Neural crest cell (in vitro differentiated cells): ENCODE measurements at places on chromosomes 2 and 18.

DNA sequence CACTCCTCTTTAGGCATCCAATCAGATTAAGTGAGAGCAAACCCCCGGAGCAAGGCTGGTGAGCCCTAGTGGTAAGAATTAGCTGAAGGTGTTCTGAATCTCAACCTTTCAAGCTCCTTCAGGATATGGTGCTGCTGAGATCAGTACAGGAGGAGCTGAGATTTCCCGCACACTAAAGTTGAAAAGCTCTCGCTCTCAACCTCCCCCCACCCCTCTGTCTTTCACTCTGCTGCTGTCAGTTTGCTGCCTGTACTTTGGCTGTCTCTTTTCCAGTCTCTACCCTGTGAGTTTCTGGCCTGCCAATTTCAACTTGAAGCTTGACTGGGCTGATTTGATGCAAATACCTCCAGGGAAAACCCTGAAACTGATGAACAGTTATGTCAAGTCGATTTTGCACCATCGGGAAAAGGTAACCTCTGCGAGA lies 15.7 kb downstream of the ZEB2 start:
- no peak for DNase-seq

DNA sequence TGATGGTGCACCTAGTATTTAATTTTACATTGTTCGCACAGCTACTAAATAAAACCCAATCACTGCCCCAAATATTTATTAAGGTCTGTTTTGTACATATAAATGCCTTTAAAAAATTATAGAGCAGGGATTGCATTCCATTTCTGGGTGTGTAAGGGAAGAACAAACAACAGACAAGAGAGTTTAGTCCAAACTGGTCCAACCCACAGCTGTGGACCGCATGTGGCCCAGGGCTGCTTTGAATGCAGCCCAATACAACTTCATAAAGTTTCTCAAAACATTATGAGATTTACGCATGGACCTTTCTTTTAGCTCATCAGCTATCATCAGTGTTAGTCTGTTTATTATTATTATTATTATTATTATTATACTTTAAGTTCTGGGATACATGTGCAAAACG lies 114.8 kb upstream of the LRATD1 start:
- no peak for DNase-seq

DNA sequence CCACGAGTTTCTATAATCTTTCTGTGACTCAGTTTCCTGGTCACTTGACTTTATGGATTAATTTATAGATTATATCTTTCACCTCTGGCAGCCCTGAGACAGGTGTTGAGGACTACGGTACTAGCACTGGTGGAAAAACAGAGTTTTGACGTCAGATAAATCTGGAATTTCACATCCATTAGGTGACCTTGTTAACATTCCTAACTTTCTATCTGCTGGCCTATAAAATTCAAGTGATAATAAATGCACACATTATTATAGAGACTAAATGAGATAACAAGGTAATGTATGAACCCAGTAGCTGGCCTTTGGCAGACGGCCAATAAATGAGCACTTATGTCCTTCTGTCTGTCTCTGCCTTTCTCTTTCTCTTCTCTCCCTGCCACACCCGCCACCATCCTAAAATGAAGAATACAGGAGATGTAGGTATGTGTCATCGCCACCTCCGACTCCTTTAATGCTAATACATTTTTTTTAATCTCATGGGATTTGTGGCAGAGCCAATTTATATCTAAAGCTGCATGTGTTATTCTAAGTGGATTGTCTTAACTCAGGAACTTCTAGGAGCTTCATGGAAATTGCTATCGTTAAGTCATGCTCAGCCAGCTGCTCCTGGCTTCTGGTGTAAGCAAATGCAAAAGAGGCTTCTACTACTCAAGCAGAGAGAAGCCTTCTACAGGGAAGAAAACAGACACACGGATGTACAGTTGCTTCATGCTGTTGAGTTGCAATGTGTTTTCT lies 2.3 kb downstream of the TM4SF20 start:
- no peak for DNase-seq

DNA sequence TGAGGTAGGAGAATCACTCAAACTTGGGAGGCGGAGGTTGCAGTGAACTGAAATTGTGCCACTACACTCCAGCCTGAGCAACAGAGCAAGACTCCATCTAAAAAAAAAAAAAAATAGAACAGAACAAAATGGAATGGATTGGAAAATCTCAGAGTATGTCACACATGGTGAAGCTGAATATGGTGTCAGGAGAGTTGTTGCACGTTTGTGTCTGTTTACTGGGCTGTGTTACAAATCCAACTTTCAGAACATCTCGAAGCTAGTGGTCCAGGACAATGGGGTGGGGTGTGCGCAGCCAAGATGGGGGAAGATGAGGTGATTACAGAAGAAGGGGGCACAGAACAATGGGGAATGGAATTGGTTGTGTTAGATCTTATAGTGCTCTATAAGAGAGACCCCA lies 17.6 kb downstream of the SAG start:
- no peak for DNase-seq

- DNase-seq: no peak
These were observed 101.0 kb upstream of the RND3 start for GRCh38 chr2:150588506-150588870.

GRCh38 chr2:237860273-237860935 lies 981 bp downstream of the RAMP1 start:
- DNase-seq: no peak
